T-helper 9 cell (primary cell): ENCODE measurements at places on chromosomes 2 and 18.

DNA sequence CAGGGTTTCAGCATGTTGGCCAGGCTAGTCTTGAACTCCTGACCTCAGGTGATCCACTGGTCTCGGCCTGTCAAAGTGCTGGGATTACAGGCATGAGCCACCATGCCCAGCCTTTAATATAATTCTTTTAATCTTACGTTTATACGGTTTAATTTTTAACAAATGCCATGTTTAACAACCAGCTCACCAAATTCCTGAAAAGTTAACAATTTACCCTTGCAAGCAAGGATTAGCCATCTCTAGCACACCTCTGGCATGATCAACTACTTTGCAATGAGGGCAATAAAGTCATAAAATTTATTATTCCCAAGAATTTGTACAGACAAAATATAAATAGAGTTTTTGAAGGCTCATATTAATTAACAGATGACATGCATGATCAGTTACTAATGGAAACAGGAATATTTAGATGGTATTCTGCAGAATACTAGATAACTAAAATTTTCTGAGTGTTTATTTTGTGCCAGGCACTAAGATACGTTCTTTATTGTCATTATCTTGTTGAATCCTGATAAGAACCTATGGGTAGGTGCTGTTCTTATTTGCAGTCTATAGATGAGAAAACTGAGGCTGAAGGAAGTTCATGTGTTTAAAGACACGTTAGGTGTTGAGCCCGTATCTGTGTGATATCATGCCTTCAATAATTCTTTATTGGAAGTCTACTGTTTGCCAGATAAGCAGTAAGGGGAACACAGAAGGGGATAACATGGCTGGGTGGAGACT, 190.1 kb downstream of the CDCA7 start:
- DNase-seq: no peak

- no peak for DNase-seq
Measured at GRCh38 chr2:117833911-117834310, 19.4 kb downstream of the DDX18 start.

GRCh38 chr2:36672199-36672598, 24.3 kb upstream of the VIT start:
- no peak for DNase-seq

DNA sequence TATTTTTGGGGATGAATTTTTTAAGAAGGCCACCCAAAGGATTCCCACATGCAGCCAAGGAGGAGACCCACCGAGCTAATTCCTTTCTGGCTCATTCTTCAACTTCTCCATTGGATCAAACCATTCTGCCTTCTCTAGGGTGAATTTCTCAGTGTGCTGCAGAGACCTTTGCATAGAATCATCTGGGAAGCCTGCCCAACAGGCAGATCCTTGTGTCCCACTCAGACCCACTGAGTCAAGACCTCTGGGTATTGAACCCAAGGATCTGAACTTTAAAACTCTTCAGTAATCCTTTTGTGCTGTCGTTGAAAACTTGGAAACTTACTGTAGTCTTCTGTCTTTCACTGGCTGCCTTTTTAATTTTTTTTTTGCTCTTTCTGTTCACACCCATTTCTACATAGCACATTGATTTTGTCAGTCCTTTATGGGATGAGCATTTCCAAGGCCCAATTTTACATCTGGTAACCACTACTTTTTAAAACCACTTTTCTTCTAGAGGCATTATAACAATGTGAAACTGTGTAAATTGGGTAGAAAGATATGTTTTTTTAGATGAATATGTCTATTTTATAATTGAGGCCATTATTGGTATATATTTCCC, 120.2 kb downstream of the TSN start:
- no peak for DNase-seq

- DNase-seq: no peak
Measured at GRCh38 chr2:172449911-172450550, 22.6 kb downstream of the ITGA6 start.

GRCh38 chr2:193272011-193272410, 1077.3 kb upstream of the TMEFF2 start:
- DNase-seq: no peak

DNA sequence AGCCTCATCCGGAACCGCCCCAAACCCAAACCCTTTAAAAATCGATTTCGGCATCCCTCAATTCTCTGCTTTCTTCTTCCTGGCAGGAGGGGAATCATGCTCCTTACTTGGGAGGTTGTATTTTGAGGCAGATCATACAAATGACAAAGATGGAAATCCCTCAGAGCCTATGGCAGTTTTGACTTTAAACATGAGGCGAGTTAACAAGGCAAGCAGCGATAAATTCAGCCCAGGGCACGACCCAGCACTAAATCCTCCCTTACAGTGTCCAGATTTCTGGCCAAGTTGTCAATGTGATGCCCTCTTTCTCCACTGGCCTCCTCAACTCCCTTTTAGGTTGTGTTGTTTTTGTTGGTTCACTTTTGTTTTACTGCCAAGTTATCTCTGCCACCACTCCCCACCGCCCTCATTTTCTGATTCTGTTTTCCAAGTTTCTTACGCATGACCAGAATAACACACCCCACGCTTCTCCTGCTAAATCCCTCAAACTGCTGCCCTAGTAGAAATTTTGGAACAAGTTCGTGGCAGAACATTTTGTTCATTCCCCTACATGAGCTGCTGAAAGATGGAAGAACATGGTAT, 68.3 kb downstream of the CTAGE1 start:
- no peak for DNase-seq

GRCh38 chr18:67639872-67640271, 123.4 kb upstream of the DSEL start:
- no peak for DNase-seq

DNA sequence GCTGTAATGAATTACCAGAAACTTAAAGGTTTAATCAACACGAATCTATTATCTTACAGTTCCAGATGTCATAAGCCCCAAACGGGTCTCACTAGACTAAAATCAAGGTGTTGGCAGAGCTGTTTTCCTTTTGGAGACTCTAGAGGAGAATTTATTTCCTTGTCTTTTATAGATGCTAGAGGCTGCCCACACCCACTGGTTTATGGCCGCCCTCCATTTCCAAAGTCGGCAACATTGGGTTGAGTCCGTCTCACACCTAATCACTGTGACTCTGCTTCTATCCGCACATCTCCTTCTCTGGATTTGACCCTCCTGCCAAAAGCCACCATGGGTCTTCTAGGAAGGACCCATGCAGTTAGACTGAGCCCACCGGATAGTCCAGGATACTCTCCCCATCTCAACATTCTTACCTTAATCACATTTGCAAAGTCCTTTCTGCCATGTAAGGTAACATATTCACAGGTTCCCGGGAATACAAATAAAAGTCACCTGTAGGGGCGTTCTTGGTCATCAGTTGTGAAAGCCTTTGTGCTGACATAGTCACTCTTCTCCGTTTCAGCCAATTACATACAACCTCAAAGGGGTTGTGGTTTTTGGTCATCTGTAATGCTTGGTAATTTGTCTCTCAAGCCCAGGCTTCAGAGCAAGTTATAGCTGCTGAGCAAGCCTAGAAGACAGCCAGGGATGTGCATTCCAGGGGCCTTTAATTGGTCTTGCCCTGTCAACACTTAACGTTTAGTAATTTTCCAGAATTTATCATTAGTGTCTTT, 179.4 kb downstream of the ANTXR1 start:
- no peak for DNase-seq

DNA sequence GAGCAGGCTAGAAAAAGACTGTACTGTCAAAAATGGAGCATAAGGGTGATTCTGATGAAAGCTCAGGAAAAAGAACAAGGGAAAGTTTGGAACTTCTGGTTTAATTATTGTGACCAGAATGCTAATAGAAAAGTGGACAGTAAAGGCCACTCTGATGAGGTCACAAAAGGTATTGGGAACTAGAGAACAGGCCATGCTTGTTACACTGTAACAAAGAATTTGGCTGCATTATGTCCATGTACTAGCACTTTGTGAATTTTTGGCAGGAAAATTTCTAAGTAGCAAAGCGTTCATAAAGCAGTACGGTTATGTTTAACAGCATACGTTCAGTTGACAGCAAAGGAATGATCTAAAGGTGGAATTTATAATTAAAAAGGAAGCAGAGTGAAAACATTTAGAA, 418.6 kb downstream of the TRIB2 start:
- DNase-seq: no peak

DNA sequence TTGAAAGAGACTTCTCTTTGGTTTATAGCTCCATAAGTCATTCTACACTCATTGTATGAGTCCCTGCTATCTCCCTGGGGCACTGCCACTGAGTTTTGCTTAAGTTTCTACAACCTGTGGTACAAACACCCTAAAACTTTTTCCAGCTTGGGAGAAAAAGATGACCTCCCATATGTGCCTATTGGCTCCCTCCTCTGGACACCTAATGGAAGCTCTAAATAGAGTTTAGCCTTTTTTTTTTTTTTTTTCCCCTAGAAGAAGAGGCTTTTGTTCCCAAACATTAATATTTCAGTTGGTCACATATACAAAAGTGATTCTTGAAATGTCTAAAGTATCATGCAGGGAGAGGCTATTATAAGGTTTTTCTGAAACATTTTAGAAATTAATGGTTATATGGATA, 547.2 kb upstream of the TMEFF2 start:
- no peak for DNase-seq

DNA sequence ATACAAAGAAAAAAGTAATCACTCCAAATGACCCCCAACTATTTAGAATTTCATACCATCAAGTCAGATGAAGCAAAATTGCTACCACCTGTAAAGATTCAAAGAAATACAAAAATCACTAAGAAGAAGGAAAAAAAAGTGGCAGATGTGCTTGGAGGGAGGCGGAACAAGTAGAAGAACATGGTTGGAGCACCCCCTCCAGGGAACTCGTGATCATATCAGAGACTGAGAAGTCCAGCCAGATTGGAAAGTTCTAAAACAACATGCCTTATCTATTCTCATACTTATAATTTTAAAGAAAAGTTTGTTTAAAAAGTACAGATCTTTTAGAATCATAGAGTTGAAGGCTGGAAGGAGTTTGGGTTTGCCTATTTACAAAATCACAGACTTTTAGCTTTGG, 113.4 kb upstream of the CYP26B1 start:
- DNase-seq: no peak

DNA sequence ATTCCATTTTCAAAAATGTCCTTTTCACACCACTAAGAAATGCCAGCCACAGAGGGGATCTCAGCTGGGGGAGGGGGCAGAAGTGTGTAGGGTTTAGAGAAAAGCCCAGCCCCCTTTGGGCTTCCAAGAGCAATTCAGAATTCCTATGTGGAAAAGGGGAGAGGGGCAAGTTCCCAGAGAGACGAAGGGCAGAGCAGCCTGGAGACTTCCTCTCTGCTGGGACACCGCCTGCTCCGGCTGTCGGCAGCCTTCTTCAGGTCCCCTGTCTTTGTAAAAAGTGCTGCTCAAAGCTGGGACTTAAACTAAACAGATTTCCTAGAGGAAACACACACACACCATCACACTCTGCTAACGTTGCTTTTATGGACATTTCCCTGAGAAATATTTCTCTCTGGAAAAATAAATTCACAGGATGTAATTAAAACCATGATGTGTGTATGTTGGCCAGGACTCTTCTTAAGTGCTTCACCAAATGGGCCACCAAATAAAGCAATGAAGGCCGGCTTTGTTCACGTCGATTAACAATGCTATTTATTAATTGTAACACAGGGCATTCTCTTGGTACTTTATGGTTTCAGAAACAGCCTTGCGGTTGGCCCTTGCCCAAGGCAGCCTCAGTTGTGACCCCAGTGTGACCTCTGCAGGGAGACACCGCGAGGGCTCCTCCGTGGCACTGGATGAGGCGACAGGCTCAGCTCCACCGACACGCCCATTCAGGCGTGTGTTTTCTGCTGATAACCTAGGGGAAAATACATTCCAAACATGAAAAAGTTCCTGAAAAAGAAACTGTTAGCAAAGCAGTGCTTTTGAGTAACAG, 5.6 kb upstream of the ASB1 start:
- no peak for DNase-seq

DNA sequence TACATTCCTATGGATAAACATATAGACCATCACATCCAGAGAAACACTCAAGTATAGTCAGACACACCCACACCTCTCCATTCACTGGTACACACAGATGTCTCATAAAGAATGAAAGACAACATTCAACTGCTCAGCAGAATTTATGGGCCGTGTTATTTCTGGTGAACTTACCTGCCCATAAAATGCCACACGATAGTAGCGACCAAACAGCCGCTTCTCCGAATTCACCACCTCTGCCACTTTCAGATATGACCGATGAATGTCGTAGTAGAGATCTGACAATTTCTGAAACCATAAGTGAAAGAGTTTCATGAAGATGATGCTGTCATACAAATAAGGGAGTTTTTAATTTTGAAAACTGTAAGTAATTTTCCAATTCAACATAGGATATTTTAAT, 70.7 kb upstream of the CCDC195 start:
- DNase-seq: no peak

GRCh38 chr2:133819906-133820305, 251.6 kb upstream of the NCKAP5 start:
- no peak for DNase-seq

DNA sequence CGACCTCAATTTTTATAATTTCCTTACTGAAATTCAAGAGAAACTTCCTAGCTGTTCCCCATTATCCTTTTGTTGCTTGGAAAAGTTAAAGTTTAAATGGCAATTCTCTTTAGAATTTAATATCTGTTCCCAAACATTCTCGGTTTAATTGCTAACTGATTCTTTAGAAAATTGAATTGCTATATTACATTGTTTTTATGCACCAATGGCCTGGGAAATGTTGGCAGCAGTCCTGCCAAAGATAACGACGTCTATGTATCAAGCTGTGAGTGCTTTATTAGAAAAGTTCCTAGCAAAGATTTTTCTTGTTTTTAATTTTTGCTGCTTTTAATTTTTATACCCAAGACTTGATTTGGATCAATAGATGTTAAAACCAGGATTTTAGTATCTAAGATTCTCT, 167.8 kb upstream of the HDAC4 start:
- DNase-seq: no peak

- no peak for DNase-seq
Measured at GRCh38 chr2:172673056-172673683, 62.5 kb upstream of the RAPGEF4 start.

- no peak for DNase-seq
Measured at GRCh38 chr2:23244617-23245016, 140.4 kb upstream of the KLHL29 start.

DNA sequence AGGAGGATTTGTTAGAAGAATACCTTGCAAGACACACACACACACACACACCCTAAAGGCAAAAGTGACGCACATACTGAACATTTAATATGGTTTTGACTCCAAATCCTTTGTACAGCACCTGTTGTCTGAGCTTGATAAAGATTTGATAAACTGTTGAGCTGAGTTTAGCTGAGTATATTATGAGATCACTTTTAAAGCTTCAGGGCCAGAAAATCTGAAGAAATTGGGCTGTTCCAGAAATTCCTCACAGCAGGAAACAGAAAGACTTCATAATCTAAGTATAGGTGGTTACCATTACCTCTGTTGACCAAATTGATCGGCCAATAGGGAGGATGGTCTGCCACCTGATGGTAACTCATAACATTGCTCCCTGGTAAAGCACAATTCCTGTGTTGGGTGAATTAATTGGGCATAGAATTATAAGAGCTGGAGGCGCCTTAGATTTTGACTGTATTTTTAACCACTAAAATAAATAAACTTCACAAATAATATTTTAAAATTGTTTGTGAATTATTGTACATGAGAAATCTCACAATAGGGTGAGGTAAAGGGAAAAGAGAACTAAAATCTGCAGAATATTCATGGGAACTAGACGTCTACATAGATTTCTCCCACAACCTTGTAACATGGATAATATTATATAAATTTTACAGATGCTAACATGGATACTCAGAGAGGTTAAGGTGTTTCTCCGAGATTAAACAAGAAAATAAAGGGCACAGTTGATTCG, 21.8 kb upstream of the RPIA start:
- no peak for DNase-seq

GRCh38 chr2:42446503-42447271, 47.1 kb downstream of the KCNG3 start:
- no peak for DNase-seq

- DNase-seq: no peak
Measured at GRCh38 chr18:49728542-49728941, 84.8 kb downstream of the ACAA2 start.
